ENCODE measurements at places on chromosomes 13 and 19.
A peak's percentile ranks its signal among the peaks of the same experiment; 100 is the strongest.

DNA sequence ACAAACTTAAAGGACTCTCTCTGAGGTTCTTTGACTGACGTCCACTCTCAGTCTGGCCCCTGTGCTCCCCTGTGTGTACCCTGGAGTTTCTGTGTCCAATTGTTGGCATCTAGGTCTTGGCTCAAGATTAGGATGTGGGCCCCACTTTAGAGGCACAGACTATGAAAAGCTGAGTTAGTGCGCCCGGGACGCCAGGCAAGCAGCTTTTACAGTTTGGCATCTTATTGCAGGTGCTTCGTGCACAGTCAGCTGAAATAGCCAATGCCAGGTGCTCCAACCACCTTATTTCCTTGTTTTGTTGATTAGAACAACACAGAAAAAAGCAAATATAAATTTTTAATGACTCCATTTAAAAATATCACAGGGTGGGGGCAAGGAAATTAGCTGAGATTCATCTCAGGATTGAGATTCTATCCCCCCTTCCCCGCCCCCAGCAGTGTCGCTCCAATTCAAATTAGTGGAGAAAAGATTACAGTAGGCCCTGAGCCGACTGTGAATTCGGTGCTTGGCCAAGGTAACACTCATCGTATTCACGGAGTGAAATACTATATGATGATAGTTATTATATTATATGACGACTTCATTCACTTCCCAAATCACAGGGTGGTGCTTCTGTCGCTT, 4.3 kb downstream of the SOX1 start:
- no peak for DNase-seq

GRCh38 chr13:23579072-23579895, 9.1 kb downstream of the TNFRSF19 start:
- peak; percentile 83 for DNase-seq

DNA sequence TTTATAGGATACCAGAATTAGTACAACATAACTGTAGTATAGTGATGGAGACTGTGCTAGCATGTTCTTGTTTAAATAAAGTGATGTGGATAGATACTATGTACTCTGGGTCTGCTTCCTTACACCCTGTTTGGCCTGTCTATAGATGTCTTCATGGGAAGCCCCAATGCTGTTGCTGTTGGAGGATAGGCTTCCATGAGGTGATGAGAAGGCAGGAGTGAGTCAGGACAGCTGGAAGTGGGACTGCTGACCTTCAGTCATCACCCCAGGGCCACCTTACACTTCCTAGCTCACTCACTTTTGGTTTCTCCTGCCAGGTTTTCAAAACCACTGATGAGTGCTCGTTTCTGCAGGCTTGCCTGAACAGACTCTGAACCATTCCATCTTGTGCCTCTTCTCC, 4.2 kb downstream of the KCTD4 start:
- no peak for DNase-seq

GRCh38 chr19:10388957-10389356, 8.6 kb upstream of the TYK2 start:
- DNase-seq = peak; percentile 63

- DNase-seq = no peak
These were observed 96.7 kb downstream of the GJA3 start for GRCh38 chr13:20064128-20064527.

DNA sequence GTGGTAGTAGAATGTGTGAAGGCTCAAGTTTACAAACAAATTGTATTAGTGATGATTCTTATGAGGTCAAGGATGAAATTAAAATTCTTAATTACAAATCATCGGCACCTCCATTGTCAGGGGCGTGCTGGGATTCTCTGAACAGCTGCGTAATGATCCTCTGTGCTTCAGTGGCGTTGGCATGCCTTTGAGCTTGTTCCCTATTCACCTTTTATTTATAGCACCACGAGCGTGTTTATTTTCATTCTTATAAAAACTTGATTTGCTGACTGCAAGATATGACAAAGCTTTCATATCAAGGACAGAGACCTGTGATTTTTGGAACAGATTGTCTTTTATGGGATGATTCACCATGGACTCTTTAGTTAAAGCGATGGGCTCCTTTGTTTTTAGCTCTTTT, 18.2 kb upstream of the UBL3 start:
- DNase-seq = no peak

GRCh38 chr19:45423033-45423588, 606 bp downstream of the ERCC1 start:
- peak; percentile 65 for DNase-seq

GRCh38 chr19:34084396-34085145, 87.7 kb upstream of the LSM14A start:
- DNase-seq = no peak

DNA sequence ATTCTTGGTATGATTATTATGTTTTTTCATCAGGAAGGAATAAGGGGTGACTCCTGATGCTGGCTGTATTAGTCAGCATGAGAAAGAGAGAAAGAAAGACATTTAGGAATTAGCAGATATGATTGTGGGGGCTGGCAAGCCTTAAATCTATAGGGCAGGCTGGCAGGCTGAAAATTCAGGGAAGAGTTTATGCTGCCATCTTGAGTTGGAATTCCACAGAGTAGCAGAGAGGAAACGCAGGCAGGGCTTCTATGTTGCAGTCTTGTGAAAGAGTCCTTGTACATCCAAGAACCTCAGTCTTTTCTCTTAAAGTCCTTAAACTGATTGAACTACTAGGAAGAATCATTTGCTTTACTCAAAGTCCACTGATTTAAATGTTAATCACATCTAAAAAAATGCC, 262.7 kb upstream of the SLC10A2 start:
- DNase-seq = no peak

GRCh38 chr13:72504131-72504841, 223.1 kb downstream of the MZT1 start:
- DNase-seq = no peak

DNA sequence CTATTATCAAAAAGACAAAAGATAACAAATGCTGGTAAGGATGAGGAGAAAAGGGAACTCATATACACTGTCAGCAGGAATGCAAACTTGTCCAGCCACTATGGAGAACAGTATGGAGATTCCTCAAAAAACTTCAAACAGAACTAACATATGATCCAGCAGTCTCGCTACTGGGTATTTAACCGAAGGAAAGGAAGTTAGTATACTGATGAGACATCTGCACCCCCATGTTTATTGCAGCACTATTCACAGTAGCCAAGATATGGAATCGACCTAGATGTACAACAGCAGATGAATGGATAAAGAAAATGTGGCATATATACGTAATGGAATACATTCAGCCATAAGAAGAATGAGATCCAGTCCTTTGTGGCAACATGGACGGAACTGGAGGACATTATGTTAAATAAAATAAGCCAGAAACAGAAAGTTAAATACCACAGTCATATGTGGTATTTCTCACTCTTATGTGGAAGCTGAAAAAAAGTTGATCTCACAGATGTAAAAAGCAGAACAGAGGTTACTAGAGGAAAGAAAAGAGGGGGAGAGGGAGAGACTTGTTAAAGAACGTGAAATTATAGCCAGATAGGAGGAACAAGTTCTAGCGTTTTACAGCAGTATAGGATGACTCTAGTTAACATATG, 83.2 kb downstream of the RUBCNL start:
- no peak for DNase-seq
